A549 treated with Mapracorat at 1 μM for 4 hours (cell line): ENCODE measurements at places on chromosomes 1 and 21. TPM values are rescaled to one million over a fixed set of nuclear protein-coding genes. Genes with fewer than 3 reads are reported as not detected.

Gene ICOSLG
- total RNA-seq: 2.9 to 4.4 TPM (median 4.0 TPM) in 5 replicates

Gene LCK
- not detected in 5 replicates for total RNA-seq

Gene WNT3A
- 0.04 to 0.06 TPM in 2 of 5 replicates, not detected in the others for total RNA-seq

Gene UMODL1
- total RNA-seq: not detected in 5 replicates

Gene PTGFR
- not detected in 5 replicates for total RNA-seq

Gene OR6K6
- total RNA-seq: not detected in 5 replicates

Gene S1PR1
- total RNA-seq: 0.06 to 0.16 TPM (median 0.08 TPM) in 5 replicates

Gene VTCN1
- total RNA-seq: 0.06 to 0.13 TPM (median 0.09 TPM) in 4 of 5 replicates, not detected in the other

Gene TTC4
- 25.1 to 31.4 TPM (median 27.4 TPM) in 5 replicates for total RNA-seq

Gene GCSAML
- not detected in 5 replicates for total RNA-seq

Gene ZYG11A
- total RNA-seq: 2.4 to 2.9 TPM (median 2.7 TPM) in 5 replicates

Gene RGS8
- total RNA-seq: not detected in 5 replicates

Gene SPATA17
- 1.4 to 3.2 TPM (median 2.4 TPM) in 5 replicates for total RNA-seq

Gene SYDE2
- 0.68 to 1.1 TPM (median 0.74 TPM) in 5 replicates for total RNA-seq

Gene LAD1
- total RNA-seq: 0.69 to 1.4 TPM (median 1.0 TPM) in 5 replicates

Gene PADI1
- 1.3 to 2.0 TPM (median 1.5 TPM) in 5 replicates for total RNA-seq

Gene FAM151A
- 0.16 to 0.32 TPM (median 0.17 TPM) in 5 replicates for total RNA-seq

Gene TMEM269
- 0.06 to 0.32 TPM (median 0.12 TPM) in 4 of 5 replicates, not detected in the other for total RNA-seq

Gene RGS5
- 0.16 to 2.0 TPM (median 0.64 TPM) in 5 replicates for total RNA-seq

Gene MYOC
- not detected in 5 replicates for total RNA-seq

Gene FCRLB
- total RNA-seq: 1.3 to 2.1 TPM (median 1.6 TPM) in 5 replicates

Gene SLC2A5
- 0.27 to 0.83 TPM (median 0.39 TPM) in 5 replicates for total RNA-seq

Gene NTRK1
- total RNA-seq: 0.08 to 0.18 TPM (median 0.13 TPM) in 3 of 5 replicates, not detected in the others

Gene SETSIP
- 0.22 TPM in 1 of 5 replicates, not detected in the others for total RNA-seq

Gene FMO3
- not detected in 5 replicates for total RNA-seq

Gene CTSK
- 1.4 to 2.2 TPM (median 1.7 TPM) in 5 replicates for total RNA-seq

Gene S100A8
- not detected in 5 replicates for total RNA-seq

Gene SPOCD1
- 3.3 to 4.5 TPM (median 3.8 TPM) in 5 replicates for total RNA-seq
